ENCODE measurements at places on chromosomes 6 and 20. TPM values are rescaled to one million over a fixed set of nuclear protein-coding genes. Genes with fewer than 3 reads are reported as not detected.

GNAS-AS1 gene
- 0.49 TPM for total RNA-seq

BAG2 gene
- 6.6 TPM for total RNA-seq

PI16 gene
- not detected for total RNA-seq

TNFRSF6B gene
- 3.1 TPM for total RNA-seq

CRISP3 gene
- not detected for total RNA-seq

SLC22A23 gene
- 11.8 TPM for total RNA-seq

AARS2 gene
- total RNA-seq = 7.0 TPM

PRL gene
- not detected for total RNA-seq

IL20RA gene
- total RNA-seq = 0.54 TPM

C6orf141 gene
- 2.2 TPM for total RNA-seq

GSTA1 gene
- not detected for total RNA-seq

EPHA7 gene
- 0.05 TPM for total RNA-seq

RCAN2 gene
- 0.37 TPM for total RNA-seq

PTGIS gene
- total RNA-seq = 33.8 TPM

SPDEF gene
- not detected for total RNA-seq
